ENCODE measurements at places on chromosomes 12 and 14. TPM values are rescaled to one million over a fixed set of nuclear protein-coding genes. Genes with fewer than 3 reads are reported as not detected.

Gene RNASE2
- not detected for total RNA-seq

Gene TEX52
- total RNA-seq: not detected

Gene TAS2R46
- total RNA-seq: 2.5 TPM

Gene IRAK3
- total RNA-seq: 0.22 TPM

Gene SRGAP1
- total RNA-seq: 9.0 TPM

Gene PTPRR
- 0.87 TPM for total RNA-seq
